ENCODE measurements at places on chromosomes 13 and 19. TPM values are rescaled to one million over a fixed set of nuclear protein-coding genes. Genes with fewer than 3 reads are reported as not detected.

GRCh38 chr13:78659732-78660494 is 958 bp upstream of the OBI1 start:
- peaks cover 6% of the 10 kb centered on the region for H3K4me1 ChIP-seq
- peak overlapping the region; percentile 93 for H3K4me3 ChIP-seq
- H3K36me3 ChIP-seq, result no peaks in the 10 kb centered on the region
- no peaks in the 10 kb centered on the region for H3K27me3 ChIP-seq

DNA sequence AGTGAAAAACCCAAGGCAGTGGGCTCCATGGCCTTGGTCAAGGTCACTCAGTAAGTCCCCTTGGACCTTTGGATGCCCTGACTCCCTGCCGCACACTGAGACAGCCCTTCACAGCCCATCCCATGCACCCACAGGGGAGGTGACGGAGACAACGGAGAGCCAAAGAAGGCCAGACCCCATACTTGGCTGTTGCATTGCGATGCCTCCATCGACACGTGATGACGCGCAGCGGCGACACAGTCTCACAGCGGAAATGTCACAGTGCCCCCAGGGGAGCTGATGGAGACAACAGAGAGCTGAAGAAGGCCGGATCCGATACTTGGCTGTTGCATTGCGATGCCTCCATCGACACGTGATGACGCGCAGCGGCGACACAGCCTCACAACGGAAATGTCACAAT is 282.4 kb downstream of the TEX29 start:
- H3K27me3 ChIP-seq, result no peaks in the 10 kb centered on the region
- no peak overlapping the region for H3K27ac ChIP-seq
- no peak for DNase-seq
- no peak overlapping the region for H3K4me3 ChIP-seq
- H3K4me1 ChIP-seq, result no peaks in the 10 kb centered on the region

DNA sequence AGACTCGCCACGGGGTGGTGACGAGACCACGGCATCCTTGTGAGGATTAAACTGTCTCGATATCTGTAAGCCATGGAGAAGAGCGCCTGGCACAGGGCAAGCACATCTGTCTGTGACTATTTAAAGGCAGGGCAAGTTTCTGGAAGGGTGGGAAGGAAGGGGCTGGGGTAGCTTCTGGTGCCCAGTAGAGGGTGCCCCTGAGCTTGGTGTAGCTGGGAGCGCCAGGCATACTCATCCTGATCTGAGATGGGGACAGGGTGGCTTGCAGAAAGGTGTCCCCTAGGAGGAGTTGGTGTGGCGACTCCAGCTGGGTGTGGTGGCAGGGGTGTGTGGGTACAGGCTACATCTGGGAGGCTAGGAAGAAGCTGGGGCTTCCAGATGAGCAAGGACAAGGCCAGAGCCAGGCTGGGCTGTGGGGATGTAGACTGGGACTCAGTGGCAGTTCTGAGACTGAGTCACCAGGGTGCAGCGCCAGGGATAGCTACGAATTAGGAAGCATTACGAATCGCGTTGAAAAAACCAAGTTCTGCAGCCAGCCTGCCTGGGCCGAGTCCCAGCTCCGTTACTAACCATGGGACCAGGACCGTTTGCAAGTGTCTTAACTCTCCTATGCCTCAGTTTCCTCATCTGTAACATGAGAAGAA is 23.1 kb upstream of the ASPDH start:
- no peak overlapping the region for H3K4me3 ChIP-seq
- H3K27me3 ChIP-seq, result no peaks in the 10 kb centered on the region
- H3K36me3 ChIP-seq, result no peaks in the 10 kb centered on the region
- no peak for DNase-seq
- H3K27ac ChIP-seq, result no peak overlapping the region

The B3GNT8 gene
- 1.2 TPM for total RNA-seq

The ATP4B gene
- total RNA-seq, result not detected
